ENCODE measurements at places on chromosomes 5 and 9.

GRCh38 chr5:20113031-20113715, 125.2 kb upstream of the CDH18 start:
- DNase-seq: no peak

DNA sequence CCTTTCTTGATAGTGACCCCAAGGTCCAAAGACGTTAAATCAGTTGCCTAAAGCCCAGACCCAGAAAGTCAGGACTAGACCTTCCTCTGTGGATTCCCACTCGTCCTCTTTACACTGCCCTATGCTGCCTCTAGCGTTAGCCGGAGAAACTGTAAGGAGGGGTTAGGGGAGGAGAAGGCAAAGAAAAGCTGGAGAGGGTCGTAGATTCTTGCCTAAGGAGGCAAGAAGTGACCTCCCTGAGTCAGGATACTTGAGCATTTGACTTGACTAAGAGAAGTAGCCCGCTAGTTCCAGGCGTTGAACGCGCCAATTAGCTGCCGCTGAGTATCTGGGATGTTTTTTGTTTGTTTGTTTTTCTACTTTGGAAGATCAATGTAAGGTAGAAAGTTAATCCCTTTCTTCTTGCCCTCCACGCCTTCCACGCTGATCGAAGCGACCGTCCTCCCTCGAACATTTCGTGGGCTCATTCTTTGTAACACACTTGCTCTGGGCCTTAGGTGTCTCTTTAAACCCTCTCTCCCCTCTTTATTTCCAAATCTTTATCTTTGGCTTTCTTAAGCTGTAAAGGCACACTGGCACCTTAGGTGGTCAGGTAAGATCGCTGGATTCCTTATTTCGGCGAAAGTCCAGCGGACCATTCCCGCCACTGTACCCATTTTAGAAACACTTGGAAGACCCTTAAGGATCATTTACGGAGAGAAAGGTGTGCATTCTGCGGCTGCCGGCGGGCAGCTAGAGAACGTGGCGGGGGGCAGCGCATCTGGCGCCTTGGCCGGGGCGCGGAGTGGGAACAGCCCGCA, 5.1 kb upstream of the RGMB start:
- DNase-seq: peak; percentile 32

GRCh38 chr9:90961375-90961774, 159.8 kb downstream of the SYK start:
- DNase-seq: no peak

DNA sequence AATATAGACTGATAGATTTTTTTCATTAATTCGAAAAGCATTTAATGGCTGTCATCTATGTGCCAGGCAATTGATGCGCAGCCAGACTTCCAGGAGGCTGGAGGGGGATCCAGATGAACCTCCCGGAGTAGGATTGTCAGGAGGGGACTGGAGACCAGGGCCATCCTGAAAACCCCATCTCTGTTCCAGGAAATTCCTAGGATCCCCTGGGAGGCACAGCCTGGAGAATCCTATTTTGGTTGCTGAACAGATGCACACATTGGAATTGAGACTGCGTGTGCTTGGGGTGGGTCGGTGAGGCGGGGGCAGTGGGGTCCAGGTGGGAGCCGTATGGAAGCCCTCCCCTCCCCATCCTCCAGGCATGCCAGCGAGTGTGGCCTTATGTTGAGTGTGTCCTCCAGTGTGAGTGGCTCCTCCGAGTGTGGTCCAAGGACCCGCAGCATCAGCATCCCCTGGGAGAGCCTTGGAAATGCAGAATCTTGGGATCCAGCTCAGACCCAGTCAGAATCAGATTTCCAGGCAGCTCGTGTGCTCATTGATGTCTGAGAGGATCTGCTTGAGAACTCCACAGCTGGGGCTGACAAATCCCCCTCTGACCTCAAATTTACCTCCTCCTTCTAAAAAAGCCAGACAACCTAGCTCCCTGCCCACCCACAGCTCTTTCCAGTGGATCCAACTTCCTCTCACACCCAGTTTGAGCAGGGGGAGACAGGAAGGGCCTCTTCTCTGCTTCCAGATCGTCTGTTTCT, 38.7 kb downstream of the ROPN1L start:
- DNase-seq: no peak

GRCh38 chr5:91219803-91220371, 163.2 kb downstream of the ARRDC3 start:
- DNase-seq: peak; percentile 13

GRCh38 chr9:75027187-75028107, 646 bp downstream of the CARNMT1 start:
- DNase-seq: peak; percentile 64

DNA sequence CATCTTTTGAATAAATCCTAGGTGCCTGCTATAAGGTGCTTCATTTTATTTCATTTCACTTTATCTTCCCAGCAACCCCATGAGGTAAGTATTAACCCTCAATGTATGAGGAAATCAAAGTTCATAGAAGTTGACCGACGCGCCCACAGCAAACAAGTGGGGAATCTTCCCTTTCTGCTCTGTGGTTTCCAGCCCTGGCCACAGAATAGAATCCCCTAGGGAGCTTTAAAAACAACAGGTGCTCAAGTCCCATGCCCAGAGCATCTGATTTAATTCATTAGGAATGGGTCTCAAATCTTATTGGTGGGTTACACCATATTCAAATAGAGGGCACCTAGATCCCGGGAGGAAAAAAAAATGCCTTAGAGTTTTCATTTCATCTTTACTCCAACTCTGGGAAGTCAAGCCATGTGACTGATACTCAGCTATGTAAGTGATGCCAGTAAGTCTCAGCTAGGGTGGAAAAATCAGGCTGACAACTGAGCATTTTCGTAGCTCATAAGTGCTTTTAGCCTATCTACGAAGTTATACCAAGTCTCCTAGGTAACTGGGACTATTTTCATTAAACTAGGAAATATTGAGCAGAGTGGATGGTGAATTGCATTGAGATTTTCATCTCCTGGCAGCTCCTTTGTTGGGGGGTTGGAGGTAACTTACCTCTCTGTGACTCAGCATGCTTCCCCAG, 353.4 kb upstream of the SLC30A5 start:
- no peak for DNase-seq

DNA sequence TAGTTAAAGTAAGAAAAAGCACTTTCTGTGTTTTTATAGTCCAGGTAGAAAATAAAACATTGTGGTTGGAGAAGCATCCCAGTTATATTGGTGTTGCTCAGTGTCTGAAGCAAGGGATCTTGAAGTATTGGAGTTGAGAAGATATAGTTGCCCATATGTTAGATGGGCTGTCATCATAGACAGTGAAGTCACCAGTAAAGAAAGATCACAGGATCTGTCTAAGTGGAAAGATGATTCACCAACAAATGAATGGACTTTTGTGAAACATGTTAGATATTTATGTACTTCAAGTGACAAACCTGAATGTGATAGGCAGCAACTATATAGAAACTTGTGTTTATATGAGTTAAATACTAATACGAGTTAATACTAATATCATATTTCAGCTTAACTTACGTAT, 11.7 kb downstream of the OGN start:
- DNase-seq: no peak

DNA sequence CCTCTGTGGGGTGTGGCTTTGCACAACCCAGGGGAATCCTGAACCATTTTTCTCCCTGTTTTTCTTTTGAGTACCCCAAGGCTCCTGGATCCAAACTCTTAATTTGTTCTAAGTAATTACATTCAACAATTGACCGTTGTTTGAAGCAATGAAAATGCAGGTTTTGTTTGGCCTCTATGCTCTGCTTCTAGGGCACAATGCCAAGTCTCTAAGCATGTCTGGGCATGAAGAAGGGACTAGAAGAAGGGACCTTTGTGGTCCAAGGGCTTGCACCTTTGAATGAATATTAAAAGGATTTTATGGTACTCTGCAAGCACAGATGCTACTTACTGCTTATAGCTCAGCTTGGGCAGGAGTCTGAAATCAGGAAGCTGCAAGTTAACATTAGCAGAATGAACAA, 6.6 kb upstream of the ENC1 start:
- DNase-seq: no peak

GRCh38 chr5:8954801-8955200, 591.1 kb downstream of the SEMA5A start:
- no peak for DNase-seq

DNA sequence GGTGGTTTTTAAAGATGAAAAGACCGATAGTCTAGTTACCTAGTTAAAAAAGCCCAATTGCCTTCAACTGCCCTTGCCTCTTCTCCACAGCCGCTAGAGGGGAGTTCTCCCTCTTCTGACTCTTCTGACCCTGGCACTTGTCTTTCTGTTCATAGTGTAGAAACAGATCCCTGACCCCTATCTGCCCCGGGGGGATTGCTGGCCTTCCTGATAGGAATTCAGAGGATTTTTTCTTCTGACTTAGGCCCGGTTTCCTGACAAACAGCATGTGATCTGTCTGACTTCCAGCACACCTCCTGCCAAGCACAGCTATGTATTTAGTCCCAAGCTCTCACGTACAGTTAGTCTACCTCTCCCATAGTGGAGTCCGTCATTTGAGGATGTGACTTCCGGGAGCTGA, 5.0 kb upstream of the TMEM268 start:
- no peak for DNase-seq

- no peak for DNase-seq
These were observed 62.4 kb upstream of the IL7R start for GRCh38 chr5:35794328-35794619.

Data from activated naive CD8-positive, alpha-beta T cell treated with anti-CD3 and anti-CD28 coated beads for 36 hours (primary cell).